Hippocampal formation (tissue), 2 donors: ENCODE measurements at places on chromosomes 2 and 18.

DNA sequence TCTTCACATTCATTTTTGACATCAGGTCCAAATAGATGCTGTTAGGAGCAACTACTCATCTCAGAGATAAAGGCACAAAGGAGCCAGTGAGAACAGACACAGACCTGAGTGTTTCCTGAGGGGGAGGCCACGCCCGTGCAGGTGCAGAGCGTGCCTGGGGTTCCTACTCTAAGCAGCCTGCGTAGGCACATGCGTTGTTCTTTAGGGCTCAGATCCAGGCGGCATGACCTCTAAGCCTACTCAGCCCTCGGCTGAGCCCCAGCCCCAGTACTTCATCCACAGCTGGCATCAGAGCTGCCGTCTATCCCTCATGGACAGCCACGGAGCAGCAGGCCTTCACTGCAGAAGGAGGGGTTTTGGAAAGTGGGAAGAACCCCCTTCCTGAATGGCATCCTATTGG lies 54.9 kb upstream of the PXDN start:
- DNase-seq: no peak

GRCh38 chr2:170212625-170213280 lies 34.8 kb downstream of the MYO3B start:
- no peak for DNase-seq

DNA sequence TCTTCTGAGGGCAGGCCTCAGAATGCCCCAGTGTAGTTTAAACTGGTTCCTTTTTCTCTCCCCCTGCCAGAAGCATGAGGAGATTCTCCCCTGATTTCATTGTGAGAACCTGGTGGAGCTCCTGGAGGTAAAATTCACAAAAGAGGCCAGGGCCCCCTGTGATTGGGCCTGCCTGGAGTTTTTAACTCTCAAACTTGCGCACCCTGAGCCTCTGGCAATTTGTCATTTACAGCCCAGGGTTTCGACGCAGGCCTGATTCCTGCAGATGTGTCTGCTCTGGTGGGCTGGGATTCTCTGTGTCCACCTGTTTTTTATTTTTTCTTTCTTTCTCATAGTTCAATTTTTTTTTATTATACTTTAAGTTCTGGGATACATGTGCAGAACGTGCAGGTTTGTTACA lies 157.9 kb downstream of the ASB1 start:
- no peak for DNase-seq

GRCh38 chr18:24470022-24470618 lies 9.7 kb downstream of the HRH4 start:
- no peak for DNase-seq

GRCh38 chr2:70779911-70780545 lies 10.4 kb downstream of the FIGLA start:
- DNase-seq: no peak

- peak; percentile 11 for DNase-seq
Observed at GRCh38 chr2:30026091-30027055, 105.0 kb upstream of the ALK start.

GRCh38 chr2:217510771-217511291 lies 492.0 kb downstream of the TNS1 start:
- peak; percentile 76 for DNase-seq
